Testis (tissue), 5 donors: ENCODE measurements at places on chromosomes 6 and 20. TPM values are rescaled to one million over a fixed set of nuclear protein-coding genes. Genes with fewer than 3 reads are reported as not detected.
A peak's percentile ranks its signal among the peaks of the same experiment; 100 is the strongest.

DNA sequence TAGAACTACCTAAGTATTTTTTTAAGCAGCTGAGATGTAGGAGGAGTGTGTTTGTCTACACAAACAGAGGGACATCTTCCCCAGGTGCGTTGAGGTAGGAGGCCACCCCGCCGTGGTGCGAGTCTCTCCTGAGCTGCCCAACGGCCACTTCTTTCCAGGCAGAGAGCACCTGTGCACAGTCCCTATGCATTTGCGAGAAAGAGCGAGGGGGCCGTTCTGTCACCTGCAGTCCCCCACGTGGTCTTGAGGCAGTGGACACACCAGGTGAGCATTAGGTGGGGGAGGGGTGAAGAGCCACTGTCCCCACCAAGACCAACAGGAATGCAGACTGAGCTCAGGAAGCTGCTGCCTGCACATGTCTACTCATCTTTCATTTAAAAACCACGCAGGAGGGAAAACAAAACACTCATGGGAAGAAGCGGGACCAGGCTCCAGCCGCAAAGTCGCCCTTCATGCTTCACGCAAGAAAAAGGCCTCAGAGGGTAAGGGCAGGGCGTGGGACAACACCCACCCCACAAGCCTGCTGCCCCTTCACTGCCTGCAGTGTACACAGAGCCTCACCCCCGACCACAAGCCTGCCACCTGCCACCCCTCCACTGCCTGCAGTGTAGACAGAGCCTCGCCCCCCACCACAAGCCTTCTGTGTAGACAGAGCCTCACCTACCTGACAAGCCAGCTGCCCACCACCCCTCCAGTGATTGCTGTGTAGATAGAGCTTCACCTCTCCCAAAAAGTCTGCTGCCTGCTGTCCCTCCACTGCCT, 142.0 kb downstream of the DLL1 start:
- H3K4me1 ChIP-seq = peaks cover 19% of the 10 kb centered on the region
- no peak for DNase-seq
- H3K27me3 ChIP-seq = no peaks in the 10 kb centered on the region
- H3K27ac ChIP-seq = no peak overlapping the region
- H3K36me3 ChIP-seq = no peaks in the 10 kb centered on the region

Gene SNAP91
- total RNA-seq = 32.9 TPM

GRCh38 chr6:36128073-36128472, 2.2 kb upstream of the MAPK13 start:
- no peak overlapping the region for H3K4me3 ChIP-seq

DNA sequence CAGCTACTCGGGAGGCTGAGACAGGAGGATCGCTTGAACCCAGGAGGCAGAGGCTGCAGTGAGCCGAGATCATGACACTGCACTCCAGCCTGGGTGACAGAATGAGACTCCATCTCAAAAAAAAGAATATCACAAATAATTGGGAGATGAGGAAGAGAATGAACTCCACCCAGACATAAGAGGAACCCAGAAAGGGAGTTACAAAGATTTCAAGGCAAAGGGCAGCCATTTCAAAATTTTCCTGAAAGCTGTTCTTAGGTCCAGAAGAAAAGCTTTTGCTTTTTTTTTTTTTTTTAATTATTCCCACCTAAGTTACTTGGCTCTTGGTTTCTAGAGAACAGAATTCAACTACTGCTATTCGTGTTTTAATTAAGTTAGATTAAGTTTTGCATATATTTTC, 23.8 kb downstream of the MYB start:
- H3K4me1 ChIP-seq = no peaks in the 10 kb centered on the region
- DNase-seq = no peak
- no peak overlapping the region for H3K27ac ChIP-seq
- H3K27me3 ChIP-seq = no peaks in the 10 kb centered on the region
- H3K4me3 ChIP-seq = no peak overlapping the region

DNA sequence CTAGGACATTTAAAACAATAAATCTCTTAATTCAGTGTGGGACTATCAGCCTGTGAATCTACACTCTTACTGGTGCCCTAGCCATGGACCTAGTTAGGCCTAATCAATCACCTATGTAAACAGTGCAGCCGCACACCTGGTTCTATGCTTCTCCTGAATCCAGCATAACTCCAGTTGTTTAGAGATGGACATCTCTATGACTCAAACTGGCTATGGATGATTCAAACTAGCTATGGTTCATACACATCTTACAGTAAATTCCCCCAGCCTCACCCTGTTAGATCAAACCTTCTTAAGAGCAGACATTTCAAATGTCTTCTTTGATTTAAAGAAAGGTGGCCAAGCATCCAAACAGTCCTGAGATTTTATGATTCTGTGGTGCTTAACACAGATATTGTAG, 34.7 kb downstream of the SLC35B3 start:
- no peaks in the 10 kb centered on the region for H3K36me3 ChIP-seq
- H3K4me3 ChIP-seq = no peak overlapping the region

GRCh38 chr20:49570828-49571552, 3.1 kb upstream of the PTGIS start:
- H3K4me1 ChIP-seq = peaks cover 18% of the 10 kb centered on the region
- no peaks in the 10 kb centered on the region for H3K36me3 ChIP-seq
- no peak overlapping the region for H3K27ac ChIP-seq
- no peaks in the 10 kb centered on the region for H3K27me3 ChIP-seq
- no peak overlapping the region for H3K4me3 ChIP-seq

GRCh38 chr6:111803371-111803770, 69.9 kb downstream of the FYN start:
- DNase-seq = no peak
- no peak overlapping the region for H3K4me3 ChIP-seq
- no peaks in the 10 kb centered on the region for H3K36me3 ChIP-seq
- H3K27me3 ChIP-seq = no peaks in the 10 kb centered on the region
- H3K4me1 ChIP-seq = peaks cover 5% of the 10 kb centered on the region

Gene GPLD1
- 15.6 TPM for total RNA-seq

GRCh38 chr20:48841875-48842529, 14.2 kb upstream of the PREX1 start:
- no peak overlapping the region for H3K4me3 ChIP-seq
- peaks cover 3% of the 10 kb centered on the region for H3K4me1 ChIP-seq
- H3K27ac ChIP-seq = no peak overlapping the region

Gene NNAT
- 8.7 TPM for total RNA-seq

GRCh38 chr6:105087571-105088211, 92.1 kb downstream of the POPDC3 start:
- H3K27ac ChIP-seq = no peak overlapping the region
- no peaks in the 10 kb centered on the region for H3K27me3 ChIP-seq
- DNase-seq = peak; percentile 67
- no peaks in the 10 kb centered on the region for H3K4me1 ChIP-seq
- H3K36me3 ChIP-seq = no peaks in the 10 kb centered on the region
- H3K4me3 ChIP-seq = no peak overlapping the region

Gene CAPN11
- total RNA-seq = 23.5 TPM

DNA sequence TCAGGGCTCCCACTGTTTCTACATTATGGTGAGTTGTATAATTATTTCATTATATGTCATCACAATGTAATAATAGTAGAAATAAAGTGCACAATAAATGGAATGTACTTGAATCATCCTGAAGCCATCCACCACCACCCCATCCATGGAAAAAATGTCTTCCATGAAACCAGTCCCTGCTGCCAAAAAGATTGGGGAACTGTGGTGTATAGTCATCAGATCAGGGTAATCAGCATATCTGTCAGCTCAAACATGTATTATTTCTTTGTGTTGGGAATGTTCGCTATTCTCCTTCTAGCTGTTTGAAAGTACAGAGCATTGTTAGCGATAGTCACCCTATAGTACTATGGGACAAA, 33.8 kb upstream of the SLC22A23 start:
- H3K27ac ChIP-seq = no peak overlapping the region
- no peaks in the 10 kb centered on the region for H3K4me1 ChIP-seq
- no peak for DNase-seq
- no peaks in the 10 kb centered on the region for H3K27me3 ChIP-seq
- H3K4me3 ChIP-seq = no peak overlapping the region

Gene PGM3
- total RNA-seq = 27.9 TPM
